ENCODE measurements at places on chromosomes 2 and 18.

GRCh38 chr2:220660277-220661145 is 911.6 kb downstream of the EPHA4 start:
- DNase-seq, result no peak

DNA sequence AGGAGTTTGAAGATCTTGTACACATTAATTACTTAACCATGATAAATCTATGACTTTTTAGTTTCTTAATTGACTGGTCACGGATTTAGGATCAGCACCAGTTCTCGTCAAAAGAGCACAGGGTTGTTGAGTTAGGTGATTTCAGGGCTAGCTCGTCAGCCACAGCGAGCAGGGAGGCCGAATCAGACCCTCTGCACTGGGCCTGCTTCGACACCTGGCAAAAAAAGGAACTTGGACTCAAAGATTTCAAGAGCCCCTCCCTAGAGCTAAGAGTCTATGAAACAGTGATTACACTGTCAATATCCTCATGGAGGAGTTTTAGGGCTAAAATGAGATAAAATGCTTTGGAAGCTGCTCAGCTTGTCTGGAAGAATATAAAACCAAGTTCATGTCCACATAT is 4.6 kb upstream of the SERTAD2 start:
- peak; percentile 87 for DNase-seq

- no peak for DNase-seq
These were observed 26.5 kb downstream of the LDAH start for GRCh38 chr2:20796374-20796791.

GRCh38 chr2:29130295-29130694 is 15.1 kb downstream of the CLIP4 start:
- DNase-seq, result no peak

DNA sequence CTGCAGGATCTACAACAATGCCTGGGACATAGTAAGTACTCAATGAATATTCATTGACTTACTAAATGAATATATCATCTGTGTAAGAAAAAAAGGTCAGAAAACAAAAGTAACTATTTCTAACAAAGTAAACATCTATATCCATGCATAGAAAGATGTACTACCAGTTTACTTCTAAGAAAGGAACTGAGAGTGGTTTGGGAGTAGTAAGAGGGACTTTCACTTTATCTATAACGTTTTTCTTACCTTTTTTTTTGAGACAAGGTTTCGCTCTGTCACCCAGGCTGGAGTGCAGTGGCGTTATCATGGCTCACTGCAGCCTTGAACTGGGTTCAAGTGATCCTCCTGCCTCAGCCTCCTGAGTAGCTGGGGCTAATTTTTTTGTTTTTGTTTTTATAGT is 25.7 kb downstream of the DHX57 start:
- no peak for DNase-seq
